Muscle of leg (tissue), 16 donors: ENCODE measurements at places on chromosomes 16 and 17. TPM values are rescaled to one million over a fixed set of nuclear protein-coding genes. Genes with fewer than 3 reads are reported as not detected.

- H3K4me3 ChIP-seq = no peak overlapping the region
- H3K4me1 ChIP-seq = peaks cover 18% of the 10 kb centered on the region
- peak; percentile 63 for DNase-seq
These were observed 22.5 kb upstream of the DYNLL2 start for GRCh38 chr17:58060596-58061191.

DNA sequence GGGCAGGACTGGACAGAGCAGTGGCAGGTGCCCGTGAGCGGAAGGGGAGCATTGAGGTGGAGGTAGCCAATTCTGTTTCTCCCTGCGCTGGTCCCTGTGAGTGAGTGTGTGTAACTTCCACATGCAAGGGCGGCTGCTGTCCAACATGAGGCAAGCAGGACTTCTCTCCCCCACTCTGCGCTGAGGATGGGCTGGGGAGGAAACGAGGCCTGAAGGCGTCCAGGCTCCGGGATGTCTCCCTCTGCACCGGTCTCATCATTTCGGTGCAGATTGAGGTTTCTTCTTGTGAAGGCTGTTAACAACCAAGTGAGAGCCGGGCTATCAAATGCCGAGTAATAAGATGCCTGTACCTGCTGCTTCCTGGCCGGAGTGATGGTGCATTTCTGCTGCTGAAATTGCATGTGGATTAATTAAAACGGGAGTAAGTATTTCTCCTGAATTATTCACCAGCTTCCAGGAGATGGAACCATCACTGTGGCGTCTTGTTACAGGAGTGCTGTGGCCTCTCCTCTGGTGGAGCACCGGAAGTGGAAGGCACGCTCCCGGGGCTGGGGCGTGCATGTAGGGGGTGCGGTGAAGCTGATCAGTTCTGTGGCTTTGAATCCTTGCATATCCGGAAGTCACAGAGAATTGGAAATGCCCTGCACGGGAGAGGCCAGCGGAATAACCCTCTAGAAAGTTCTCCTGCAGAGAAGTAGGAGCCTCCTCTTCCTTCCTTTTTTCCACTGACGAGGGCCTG lies 41.7 kb upstream of the MGAT5B start:
- no peaks in the 10 kb centered on the region for H3K4me1 ChIP-seq
- H3K36me3 ChIP-seq = no peaks in the 10 kb centered on the region
- H3K4me3 ChIP-seq = no peak overlapping the region
- no peaks in the 10 kb centered on the region for H3K27me3 ChIP-seq

DNA sequence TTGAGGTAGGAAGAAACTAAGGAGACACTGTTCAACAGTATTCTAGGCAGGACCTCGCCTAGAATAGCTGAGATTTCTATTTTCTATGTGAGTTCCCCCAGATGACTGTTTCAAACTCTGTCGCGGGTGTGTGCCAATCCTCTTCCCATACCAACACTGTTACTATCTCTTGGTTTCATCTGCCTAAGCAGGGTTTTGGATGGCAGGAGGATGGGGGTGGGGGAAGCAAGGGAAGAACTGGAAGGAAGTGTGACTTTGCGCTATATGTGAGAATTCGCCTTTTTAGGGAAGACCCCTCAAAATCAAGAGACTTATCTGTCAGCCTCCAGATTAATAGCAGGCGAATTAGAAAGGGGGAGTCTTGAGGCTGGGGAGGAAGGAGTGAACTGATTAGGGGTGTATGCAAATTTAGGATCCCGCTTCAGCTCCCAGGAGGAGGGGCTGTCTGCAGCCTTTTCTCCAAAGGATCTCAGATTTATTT lies 521 bp upstream of the G6PC3 start:
- H3K27ac ChIP-seq = peak overlapping the region; percentile 82
- H3K4me3 ChIP-seq = peak overlapping the region; percentile 80
- DNase-seq = peak; percentile 52
- H3K4me1 ChIP-seq = peaks cover 29% of the 10 kb centered on the region
- peaks cover 12% of the 10 kb centered on the region for H3K36me3 ChIP-seq
- H3K27me3 ChIP-seq = no peaks in the 10 kb centered on the region

DNA sequence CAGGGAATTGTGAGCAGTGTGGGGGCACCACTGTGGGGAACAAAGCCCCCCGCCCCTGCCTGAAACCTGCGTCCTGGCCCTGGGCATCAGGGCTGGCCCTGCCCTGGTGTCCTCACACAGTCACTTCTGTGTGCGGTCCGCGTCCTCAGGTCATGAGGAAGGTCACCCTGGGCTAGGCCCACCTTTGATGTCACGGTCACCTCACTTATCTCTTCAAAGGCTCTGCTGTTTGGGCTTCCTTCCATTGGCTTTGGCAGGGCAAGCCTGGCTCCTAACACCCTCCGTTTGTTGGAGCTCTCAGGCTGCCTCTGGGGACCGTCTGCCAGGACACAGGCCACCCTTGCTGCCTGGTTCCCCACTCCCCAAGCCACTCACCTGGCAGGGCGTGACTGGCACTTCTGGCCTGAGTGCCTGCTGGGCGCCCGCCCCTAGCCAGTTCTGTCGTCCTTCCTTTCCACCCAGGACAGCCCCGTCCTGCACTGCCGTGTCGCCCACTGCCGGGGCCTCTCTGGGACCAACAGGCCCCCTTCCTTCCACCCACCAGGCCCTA lies 8.8 kb downstream of the CENPX start:
- H3K4me3 ChIP-seq = no peak overlapping the region
- no peak overlapping the region for H3K27ac ChIP-seq
- DNase-seq = no peak
- H3K27me3 ChIP-seq = no peaks in the 10 kb centered on the region
- H3K4me1 ChIP-seq = peaks cover 21% of the 10 kb centered on the region
- peaks cover 29% of the 10 kb centered on the region for H3K36me3 ChIP-seq

GRCh38 chr17:16052486-16052885 lies 52.9 kb downstream of the TTC19 start:
- DNase-seq = peak; percentile 8
- no peak overlapping the region for H3K27ac ChIP-seq
- no peak overlapping the region for H3K4me3 ChIP-seq
- H3K27me3 ChIP-seq = no peaks in the 10 kb centered on the region
- no peaks in the 10 kb centered on the region for H3K4me1 ChIP-seq

DNA sequence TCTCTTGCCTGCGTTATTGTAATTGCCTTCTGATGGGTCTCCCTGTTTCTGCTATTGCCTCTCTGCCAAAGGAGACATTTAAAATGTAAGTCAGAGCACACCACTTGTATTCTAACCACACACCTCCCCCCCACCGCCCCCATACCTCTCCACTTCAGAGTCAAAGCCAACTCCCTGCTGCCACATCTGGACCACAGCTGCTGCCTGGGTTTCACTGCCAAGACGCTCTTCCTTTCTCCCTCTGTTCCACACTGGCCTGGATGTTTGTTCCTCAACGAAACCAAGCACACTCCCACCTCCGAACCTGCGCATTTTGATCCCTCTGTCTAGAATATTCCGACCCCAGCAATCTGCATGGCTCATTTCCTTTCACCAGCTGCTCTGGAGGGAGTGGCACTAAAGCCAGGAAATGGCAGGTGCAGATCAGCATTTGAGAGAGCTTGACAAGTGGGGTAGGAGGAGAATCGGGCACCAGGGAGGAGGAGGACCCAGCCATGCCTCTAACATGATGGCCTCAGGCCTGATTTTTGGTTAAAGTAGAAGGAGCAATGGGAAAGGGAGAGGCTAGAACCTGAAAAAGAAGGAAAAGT lies 92.4 kb upstream of the HS3ST2 start:
- no peak overlapping the region for H3K4me3 ChIP-seq
- peaks cover 2% of the 10 kb centered on the region for H3K4me1 ChIP-seq
- no peak overlapping the region for H3K27ac ChIP-seq

DNA sequence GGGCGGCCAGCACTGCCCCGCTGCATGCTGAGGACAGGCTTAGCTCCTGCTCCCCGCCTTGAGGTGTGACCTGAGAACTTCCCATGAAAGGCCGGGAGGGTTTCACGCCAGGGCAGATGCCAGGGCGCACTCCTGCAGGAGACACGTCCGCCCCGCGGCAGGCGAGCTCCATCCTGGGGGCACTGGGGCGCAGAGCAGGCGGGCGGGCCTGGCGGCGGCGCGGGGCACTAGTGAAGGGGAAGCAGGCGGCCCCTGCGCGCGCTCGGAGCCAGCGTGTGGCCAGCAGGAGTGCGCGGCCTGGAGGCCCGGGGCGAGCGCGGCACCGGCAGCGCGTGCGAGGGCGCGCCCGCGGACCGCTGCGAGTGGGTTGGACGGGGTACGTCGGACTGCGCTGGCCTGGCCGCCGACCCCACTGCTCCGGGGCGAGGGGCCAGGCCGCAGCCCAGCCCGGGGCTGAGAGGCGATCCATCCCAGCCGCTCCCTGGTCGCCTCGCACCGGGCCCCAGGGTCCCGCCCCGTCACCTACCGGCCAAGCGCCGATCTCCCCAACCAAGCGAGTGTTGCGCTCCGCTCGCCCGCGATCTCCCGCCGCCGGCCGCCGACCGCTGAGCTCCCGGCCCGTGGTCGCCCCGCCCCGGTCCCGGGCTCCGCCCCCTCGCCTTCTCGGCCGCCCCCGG lies at the start of gene MAP3K14:
TSS of gene MAP3K14 (minus strand) at position 587 of the 677 bp plus-strand sequence. CDS start 26,275 bp downstream, outside the sequence.
- no peaks in the 10 kb centered on the region for H3K27me3 ChIP-seq
- H3K27ac ChIP-seq = peak within 1 kb of the TSS; percentile 95
- H3K36me3 ChIP-seq = no peaks in the 10 kb centered on the region
- peaks cover 49% of the 10 kb centered on the region for H3K4me1 ChIP-seq
- peak; percentile 90 for DNase-seq

DNA sequence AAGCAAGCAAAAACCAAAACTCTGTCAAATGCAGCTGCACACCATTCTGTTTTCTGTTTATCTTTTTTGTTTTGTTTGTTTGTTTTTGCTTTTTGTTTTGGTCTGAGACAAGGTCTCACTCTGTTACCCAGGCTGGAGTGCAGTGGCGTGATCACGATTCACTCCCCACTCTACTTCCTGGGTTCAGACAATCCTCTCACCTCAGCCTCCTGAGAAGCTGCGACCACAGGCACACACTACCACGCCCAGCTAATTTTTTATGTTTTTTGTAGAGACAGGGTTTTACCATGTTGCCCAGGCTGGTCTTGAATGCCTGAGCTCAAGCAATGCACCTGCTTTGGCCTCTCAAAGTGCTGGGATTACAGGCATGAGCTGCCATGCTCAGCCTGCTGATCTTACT lies 19.3 kb upstream of the SLFN13 start:
- DNase-seq = no peak
- no peak overlapping the region for H3K4me3 ChIP-seq

- H3K27ac ChIP-seq = no peak overlapping the region
- H3K27me3 ChIP-seq = no peaks in the 10 kb centered on the region
- no peak overlapping the region for H3K4me3 ChIP-seq
- no peak for DNase-seq
- no peaks in the 10 kb centered on the region for H3K4me1 ChIP-seq
- H3K36me3 ChIP-seq = peaks cover 4% of the 10 kb centered on the region
These were observed 22.9 kb downstream of the BANP start for GRCh38 chr16:87974178-87974577.

DNA sequence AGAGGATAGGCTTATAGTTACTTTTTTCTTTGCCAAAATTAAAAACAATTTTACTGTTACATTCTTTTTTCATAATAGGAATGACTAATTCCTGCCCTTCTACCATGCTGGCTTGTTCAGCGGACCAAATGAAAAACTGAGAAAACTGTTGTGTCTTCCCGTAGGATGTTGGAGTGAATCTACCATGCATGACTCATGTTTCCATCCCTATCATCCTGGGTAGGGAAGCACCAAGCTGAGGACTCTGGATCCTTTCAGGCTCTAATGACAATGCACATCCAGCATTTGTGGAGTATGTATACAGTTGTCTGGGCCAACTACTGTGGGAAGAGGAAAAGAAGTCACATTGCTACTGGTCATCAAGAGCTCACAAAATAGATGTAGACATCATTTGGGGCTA lies 41.1 kb upstream of the DHX8 start:
- no peak overlapping the region for H3K27ac ChIP-seq
- H3K36me3 ChIP-seq = no peaks in the 10 kb centered on the region
- DNase-seq = no peak
- H3K4me1 ChIP-seq = peaks cover 3% of the 10 kb centered on the region
- no peak overlapping the region for H3K4me3 ChIP-seq

GRCh38 chr16:88928405-88929090 lies 48.5 kb downstream of the CBFA2T3 start:
- no peak overlapping the region for H3K27ac ChIP-seq
- H3K27me3 ChIP-seq = no peaks in the 10 kb centered on the region
- H3K36me3 ChIP-seq = no peaks in the 10 kb centered on the region

DNA sequence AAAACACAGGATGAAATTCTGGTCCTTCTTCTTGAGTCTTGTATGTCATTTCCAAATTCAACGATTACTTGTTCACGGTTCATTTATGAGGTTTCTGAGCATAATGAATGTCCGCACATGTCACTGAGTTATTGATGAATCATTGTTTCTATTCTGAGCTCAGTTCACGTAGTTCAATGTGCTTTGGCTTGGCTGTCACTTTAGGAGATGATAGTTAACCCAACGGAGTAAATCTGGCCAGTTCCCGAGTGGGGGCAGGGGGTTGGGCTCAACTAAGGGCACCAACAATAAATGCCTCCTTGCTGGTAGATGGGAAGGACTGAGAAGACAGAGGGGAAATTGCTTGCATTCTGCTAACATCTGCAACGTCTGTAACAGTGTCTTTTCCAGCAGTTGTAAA lies 239.4 kb upstream of the HSBP1 start:
- H3K4me1 ChIP-seq = no peaks in the 10 kb centered on the region
- H3K36me3 ChIP-seq = no peaks in the 10 kb centered on the region
- no peaks in the 10 kb centered on the region for H3K27me3 ChIP-seq
- no peak overlapping the region for H3K4me3 ChIP-seq
- no peak overlapping the region for H3K27ac ChIP-seq

DNA sequence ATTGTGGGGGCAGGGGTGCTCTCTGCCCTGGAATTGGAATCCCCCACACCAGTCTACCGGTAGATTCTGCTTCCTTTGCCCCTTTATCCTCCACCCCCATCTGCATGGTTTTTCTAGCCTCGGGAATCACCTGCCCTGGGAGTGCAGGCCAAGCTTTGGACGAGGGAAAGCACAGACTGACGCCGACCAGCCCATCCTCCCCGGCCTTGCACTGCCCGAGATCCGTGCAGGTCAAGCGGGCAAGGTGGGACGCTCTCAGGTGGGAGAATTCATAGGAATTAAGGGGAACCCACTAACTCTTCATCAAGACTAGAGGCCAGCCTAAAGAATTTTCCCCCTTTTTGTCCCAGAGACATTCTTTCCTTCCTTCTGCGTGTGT lies 9.9 kb upstream of the HOXB13 start:
- H3K27ac ChIP-seq = no peak overlapping the region
- H3K27me3 ChIP-seq = peaks cover 97% of the 10 kb centered on the region
- no peak overlapping the region for H3K4me3 ChIP-seq
- DNase-seq = no peak

DNA sequence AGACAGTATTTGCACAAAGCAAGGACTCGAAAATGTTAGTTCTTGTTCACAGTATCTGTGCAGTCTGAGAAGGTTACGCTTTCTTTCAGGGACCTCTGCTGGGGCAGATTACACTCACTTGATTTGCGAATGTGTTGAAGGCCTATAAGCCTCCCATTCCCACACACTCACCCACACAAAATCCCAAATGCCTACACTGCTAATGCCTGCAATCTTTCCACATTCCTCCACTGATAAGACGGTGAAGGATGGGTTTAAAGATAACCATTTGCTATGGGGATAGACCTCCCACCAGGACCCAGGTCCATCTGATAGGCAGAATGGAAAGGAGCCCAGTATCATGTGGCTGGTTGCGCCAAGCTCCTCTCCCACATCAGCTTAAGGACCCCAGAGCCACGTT lies 394.9 kb upstream of the SALL1 start:
- H3K4me3 ChIP-seq = no peak overlapping the region
- no peaks in the 10 kb centered on the region for H3K36me3 ChIP-seq
- H3K27ac ChIP-seq = no peak overlapping the region
- no peak for DNase-seq
- no peaks in the 10 kb centered on the region for H3K27me3 ChIP-seq
- no peaks in the 10 kb centered on the region for H3K4me1 ChIP-seq

Gene ZFP3
- 6.3 TPM for total RNA-seq

Gene SRL
- 365 TPM for total RNA-seq

Gene SLC52A1
- 0.04 TPM for total RNA-seq

Gene TRIM72
- total RNA-seq = 55.5 TPM

Gene ACSM2A
- total RNA-seq = 0.09 TPM

Gene TEDC2
- 5.3 TPM for total RNA-seq
